ENCODE measurements at places on chromosomes 3 and 15.

GRCh38 chr15:78085928-78086327 is 6.4 kb upstream of the SH2D7 start:
- no peak for DNase-seq

DNA sequence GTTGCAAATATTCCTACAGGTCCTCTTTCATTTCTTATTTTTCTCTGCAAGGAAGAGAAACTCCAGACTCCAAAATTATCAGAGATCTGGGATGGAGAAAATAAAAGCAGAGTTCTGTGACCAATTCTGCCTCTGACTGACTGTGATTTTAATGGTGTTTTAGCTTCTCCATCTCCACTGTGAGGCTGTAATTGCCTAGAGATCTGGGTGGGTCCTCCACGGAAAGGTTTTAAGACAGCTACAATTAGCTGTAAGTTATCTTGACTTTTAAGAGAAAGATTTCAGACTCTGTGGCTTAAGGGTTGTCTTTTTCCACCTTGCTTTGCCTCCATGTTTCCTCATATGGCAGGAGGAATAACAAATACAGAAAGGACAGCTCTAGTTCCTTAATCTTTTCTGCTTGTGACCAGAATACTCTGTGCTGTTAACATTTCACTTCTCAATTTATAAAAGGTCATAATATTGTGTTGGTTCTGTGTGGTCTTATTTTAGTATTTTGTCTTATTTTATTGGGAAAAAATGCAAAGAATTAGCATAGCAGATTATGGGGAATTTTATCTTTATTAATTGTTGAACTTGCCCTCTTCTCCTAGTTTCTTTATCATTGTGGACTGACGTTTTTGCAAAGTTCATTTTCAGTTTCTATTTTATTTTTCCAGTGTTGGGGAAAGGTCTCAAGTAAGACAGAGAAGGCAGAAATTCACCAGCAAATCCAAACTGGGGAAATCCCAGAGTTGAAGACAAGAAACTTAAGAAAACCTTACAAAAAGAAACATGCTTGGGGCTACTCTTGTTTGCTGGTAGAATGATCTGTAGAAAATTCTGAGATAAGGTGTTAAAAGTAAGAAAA is 157.9 kb downstream of the RAP2B start:
- DNase-seq = no peak

GRCh38 chr3:126372413-126373145 is 15.4 kb upstream of the KLF15 start:
- DNase-seq = no peak

DNA sequence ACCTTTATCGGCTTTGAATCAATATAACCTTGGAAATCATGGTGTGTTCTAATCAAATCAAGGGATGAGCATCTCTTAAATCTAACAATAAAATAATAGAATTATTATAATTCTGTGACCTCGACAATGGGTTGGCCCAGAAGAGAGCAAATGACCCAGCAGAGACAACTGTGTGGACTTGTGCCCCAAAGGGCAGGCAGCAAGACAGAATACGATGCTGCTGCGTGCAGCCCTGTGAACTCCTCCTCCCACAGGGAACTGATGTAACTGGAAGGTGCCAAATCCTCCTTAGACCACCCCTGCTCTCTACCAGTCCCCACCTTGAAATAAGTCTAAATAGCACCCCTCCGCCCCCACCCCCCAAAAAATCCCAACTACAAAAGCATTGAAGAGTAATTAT is 50.7 kb upstream of the ACAN start:
- DNase-seq = no peak

- DNase-seq = no peak
These were observed 326.5 kb downstream of the ZIC1 start for GRCh38 chr3:147735616-147736015.

DNA sequence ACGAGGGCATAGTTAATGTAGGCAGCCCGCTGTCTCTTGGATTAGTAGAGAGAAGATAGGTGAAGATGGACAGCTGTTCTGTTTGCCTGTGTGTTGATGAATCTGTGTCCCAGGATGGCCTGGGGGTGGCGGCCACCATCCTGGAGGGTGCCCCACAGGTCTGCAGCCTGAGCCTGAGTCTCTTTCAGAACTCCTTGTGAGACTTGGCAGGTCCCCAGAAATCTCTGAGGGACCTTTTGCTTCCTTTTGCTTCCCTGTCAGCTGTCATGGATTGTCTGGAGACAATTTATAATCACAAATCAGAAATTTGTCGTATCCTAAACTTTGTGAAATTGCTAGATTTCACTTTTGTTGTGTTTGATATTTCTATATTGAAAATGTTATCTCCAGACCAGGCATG is 17.4 kb downstream of the FAN1 start:
- DNase-seq = no peak

GRCh38 chr15:85707519-85708338 is 87.0 kb downstream of the KLHL25 start:
- no peak for DNase-seq

DNA sequence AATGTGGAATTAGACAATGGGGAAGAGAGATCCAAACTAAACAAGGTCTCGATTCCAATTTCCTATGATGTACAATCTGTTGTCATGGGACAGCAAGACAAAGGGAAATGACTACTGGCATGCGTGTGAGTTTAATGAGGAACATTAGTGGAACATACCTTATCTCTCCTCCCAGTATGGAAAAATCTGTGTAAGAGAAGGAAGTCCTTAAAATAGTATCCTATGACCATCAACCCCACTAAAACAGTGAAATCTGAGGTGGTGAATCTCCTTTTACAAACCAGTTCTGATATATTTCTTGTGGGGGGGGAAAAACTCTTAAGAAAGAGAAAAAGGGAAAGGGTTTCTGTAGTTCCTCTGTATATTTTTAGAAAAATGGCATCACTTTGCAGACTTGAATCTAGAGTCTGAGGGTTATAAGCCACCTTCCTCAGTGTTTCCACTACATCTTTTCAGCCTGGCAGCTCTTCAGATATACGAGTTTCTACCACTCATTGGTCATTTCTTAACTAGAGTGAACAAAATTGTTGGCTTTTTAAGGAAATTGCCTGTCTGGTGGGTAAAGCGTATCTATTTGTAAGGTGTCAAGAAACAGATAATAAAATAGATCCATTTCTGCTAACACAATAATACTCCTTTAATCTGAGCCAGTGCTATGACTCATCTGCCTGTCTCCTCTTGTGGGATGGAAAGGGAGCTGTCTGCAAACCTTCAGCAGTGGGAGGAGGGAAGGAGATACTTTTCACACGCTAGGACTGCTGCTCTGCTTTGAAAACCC is 3.0 kb upstream of the TNFAIP8L3 start:
- no peak for DNase-seq

DNA sequence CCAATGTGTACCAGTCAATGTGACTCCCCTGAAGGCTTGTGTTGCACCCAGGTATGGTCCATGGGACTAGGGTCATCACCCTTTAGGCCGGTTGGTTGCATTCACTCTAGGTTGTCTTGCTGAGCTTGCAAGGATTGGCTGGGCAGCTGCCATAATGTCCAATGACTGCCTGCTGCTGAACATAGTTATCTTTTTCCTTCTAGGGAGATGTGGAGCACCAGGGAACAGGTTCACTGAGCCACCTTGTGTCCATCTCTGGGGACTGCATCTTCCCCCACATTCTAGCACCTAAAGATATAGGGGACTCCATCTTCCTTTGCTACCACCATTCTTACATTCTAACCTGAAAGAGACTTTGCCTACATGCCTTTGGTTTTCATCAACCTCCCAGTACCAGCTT is 580.4 kb upstream of the TBL1XR1 start:
- no peak for DNase-seq

- no peak for DNase-seq
These were observed 2.9 kb upstream of the LTF start for GRCh38 chr3:46467562-46467961.

- no peak for DNase-seq
These were observed 122.0 kb upstream of the OSTN start for GRCh38 chr3:191076903-191077552.

- DNase-seq = no peak
These were observed 76.4 kb downstream of the SPSB4 start for GRCh38 chr3:141127344-141128125.

- no peak for DNase-seq
These were observed 235.3 kb upstream of the SETMAR start for GRCh38 chr3:4067893-4068292.

DNA sequence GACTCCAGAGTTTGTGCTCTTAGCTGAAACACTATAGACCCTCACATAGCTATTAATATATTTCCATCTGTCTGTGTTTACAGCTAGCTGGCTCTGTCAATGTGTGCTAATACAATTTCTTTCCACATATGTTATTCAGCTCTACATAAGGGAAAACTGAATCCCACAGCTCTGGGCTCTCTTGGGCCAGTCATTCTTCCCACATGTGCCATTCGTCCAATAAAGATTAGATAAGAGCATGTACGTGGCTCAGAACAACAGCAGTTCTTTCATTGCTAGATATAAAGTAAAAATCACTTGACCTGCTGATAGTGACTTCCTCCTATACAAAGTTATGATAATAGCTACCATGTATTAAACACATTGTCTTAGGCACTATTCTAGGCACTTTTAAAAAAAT is 2.8 kb upstream of the ILDR1 start:
- DNase-seq = no peak

DNA sequence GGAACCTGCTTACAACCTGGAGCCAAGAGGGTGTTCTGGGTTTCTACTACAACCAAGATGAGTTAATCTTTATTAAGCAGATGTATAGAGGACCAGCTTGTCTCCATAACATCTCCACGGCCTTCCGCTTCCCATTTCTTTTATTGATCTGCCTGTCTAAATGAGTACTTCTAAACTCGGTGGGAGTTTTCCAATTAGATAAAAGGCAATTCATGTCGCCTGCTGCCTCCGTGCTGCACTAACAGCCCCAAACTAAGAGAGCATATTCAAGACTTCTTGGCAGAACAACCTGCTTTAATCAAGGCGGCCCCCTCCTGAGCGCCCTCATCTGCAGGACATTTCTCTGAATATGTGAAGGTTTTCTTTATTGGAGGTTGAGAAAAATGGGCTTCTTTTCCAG is 270.1 kb downstream of the PDCD6IP start:
- no peak for DNase-seq

- DNase-seq = no peak
These were observed 38.6 kb downstream of the MGA start for GRCh38 chr15:41698779-41699178.

GRCh38 chr15:95932676-95933075 is 397.8 kb upstream of the NR2F2 start:
- DNase-seq = no peak

GRCh38 chr3:72411126-72411525 is 437.1 kb downstream of the SHQ1 start:
- no peak for DNase-seq

DNA sequence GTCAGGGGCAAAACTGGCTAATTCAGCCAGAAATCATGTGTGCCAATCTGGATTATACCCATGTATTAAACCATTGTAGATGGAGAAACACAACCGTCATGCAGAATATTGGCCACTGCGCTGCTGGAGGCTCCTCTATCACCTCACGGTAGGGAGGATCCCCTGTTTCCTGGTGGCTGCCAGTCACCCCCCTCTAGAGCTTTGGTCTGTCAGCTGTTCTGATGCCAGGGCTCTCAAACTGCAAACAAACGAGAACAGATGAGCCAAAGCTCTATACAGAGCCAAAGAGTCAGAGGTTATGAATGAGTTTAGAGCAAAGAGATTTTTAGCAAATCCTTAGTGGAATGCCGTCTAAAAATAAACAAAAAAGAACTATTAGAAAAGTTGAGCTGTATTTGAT is 62.5 kb downstream of the IL20RB start:
- DNase-seq = no peak

GRCh38 chr15:98729446-98730042 is 81.2 kb downstream of the IGF1R start:
- no peak for DNase-seq

GRCh38 chr3:40858364-40859115 is 333.8 kb downstream of the ZNF621 start:
- DNase-seq = no peak

DNA sequence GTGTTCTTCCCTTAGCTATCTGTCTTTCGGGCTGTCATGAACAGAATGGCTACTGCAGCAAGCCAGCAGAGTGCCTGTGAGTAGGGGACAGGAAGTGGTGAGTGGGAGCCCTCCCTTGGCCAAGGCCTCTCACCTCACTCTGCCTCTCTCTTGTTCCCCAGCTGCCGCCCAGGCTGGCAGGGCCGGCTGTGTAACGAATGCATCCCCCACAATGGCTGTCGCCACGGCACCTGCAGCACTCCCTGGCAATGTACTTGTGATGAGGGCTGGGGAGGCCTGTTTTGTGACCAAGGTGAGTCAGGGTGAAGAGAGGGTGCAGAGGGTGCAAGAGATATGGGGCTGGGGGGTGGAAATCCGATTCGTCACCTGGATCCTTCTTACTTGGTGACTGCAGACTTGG is 3.0 kb downstream of the DLL4 start:
- no peak for DNase-seq

All from stimulated activated CD8-positive, alpha-beta memory T cell treated with anti-CD3 and anti-CD28 coated beads, Interleukin-7, amount 100 ng/mL, for 1 hour (primary cell).